ENCODE measurements at places on chromosomes 1 and 21. TPM values are rescaled to one million over a fixed set of nuclear protein-coding genes. Genes with fewer than 3 reads are reported as not detected.

The LRRC39 gene
- total RNA-seq: 0.72 TPM

- no peak for DNase-seq
These were observed 1.5 kb downstream of the RGS2 start for GRCh38 chr1:192810253-192810880.

- no peak for DNase-seq
These were observed 39.6 kb downstream of the DDR2 start for GRCh38 chr1:162671664-162672410.

- no peak for DNase-seq
These were observed 5.9 kb upstream of the VCAM1 start for GRCh38 chr1:100713626-100714025.

- DNase-seq: peak; percentile 4
These were observed 64.5 kb downstream of the CD58 start for GRCh38 chr1:116506132-116507004.

The SLC2A5 gene
- not detected for total RNA-seq

- DNase-seq: no peak
These were observed 169.3 kb upstream of the CSF3R start for GRCh38 chr1:36652011-36652410.

Measured in activated CD4-positive, alpha-beta T cell treated with anti-CD3 and anti-CD28 coated beads, Interleukin-2, amount 10 ng/mL, durations not matched to agents 7 days and 5 days (primary cell).